Stimulated activated naive B cell treated with anti-CD40 and anti-IgM and Interleukin-4, amounts not matched to agents 10 μg/mL and 1 μg/mL and 100 μg/mL, for 72 hours (primary cell): ENCODE measurements at places on chromosomes 4 and X.
A peak's percentile ranks its signal among the peaks of the same experiment; 100 is the strongest.

DNA sequence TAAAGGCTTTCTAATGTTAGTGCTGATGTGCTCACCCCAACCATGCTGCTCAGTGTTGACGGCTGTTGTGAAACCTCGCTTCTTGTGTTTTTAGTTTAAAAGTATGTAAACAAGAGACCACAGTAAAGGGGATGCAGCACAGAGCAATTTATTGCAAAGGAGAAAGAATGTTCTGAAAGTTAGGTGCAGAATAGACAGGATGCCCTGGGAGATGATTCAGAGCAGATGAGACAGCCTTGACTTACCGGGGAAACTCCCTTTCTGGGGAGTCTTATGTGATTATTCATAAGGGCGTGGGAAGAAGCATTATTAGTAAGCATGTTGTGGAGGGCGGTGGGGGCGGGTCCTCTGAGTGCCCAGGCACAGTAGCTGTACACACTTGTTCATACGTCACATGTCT is 47.7 kb downstream of the EVC start:
- H3K4me1 ChIP-seq: no peaks in the 10 kb centered on the region
- no peaks in the 10 kb centered on the region for H3K27me3 ChIP-seq
- no peak for DNase-seq
- no peak overlapping the region for H3K4me3 ChIP-seq
- H3K27ac ChIP-seq: no peak overlapping the region

GRCh38 chr4:140710908-140711622 is 45.1 kb downstream of the TBC1D9 start:
- H3K4me1 ChIP-seq: peaks cover 42% of the 10 kb centered on the region
- peaks cover 3% of the 10 kb centered on the region for H3K36me3 ChIP-seq
- no peaks in the 10 kb centered on the region for H3K27me3 ChIP-seq
- H3K27ac ChIP-seq: peak overlapping the region; percentile 67
- H3K4me3 ChIP-seq: peak overlapping the region; percentile 29

GRCh38 chrX:105821471-105822121 is 743 bp upstream of the NRK start:
- H3K27me3 ChIP-seq: peaks cover 27% of the 10 kb centered on the region
- no peaks in the 10 kb centered on the region for H3K4me1 ChIP-seq
- no peak overlapping the region for H3K27ac ChIP-seq
- H3K36me3 ChIP-seq: no peaks in the 10 kb centered on the region

- H3K4me3 ChIP-seq: no peak overlapping the region
- H3K36me3 ChIP-seq: no peaks in the 10 kb centered on the region
- H3K27ac ChIP-seq: no peak overlapping the region
- no peaks in the 10 kb centered on the region for H3K27me3 ChIP-seq
- H3K4me1 ChIP-seq: no peaks in the 10 kb centered on the region
These were observed 178.6 kb downstream of the DMD start for GRCh38 chrX:33032700-33033099.
